Body of pancreas (tissue), 4 donors: ENCODE measurements at places on chromosomes 4 and X. TPM values are rescaled to one million over a fixed set of nuclear protein-coding genes. Genes with fewer than 3 reads are reported as not detected.

Gene GC
- 16.2 TPM for total RNA-seq

Gene CDKL2
- total RNA-seq, result 1.6 TPM

Gene ALAS2
- not detected for total RNA-seq

GRCh38 chrX:13754765-13755164, 20.2 kb downstream of the OFD1 start:
- H3K4me1 ChIP-seq, result no peaks in the 10 kb centered on the region
- no peak overlapping the region for H3K4me3 ChIP-seq
- no peaks in the 10 kb centered on the region for H3K36me3 ChIP-seq
- no peak for DNase-seq

DNA sequence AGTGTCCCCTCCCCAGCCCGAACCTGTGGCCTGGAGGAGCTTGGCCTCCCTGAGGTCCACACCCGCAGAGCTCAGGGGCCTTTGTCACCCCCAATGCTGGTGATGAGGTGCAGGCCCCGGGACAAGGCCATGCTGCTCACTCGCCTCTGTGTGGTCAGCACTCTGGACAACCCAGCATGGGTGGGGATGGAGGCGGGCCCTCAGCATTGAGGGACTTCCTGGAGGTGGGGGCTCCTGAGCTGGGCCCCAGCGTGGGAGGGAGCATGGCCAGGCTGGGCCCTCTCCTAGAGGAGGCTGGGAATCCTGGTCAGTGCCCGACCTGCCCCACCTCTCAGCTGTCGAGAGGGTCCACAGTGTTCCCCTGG, 30.6 kb downstream of the TACC3 start:
- no peak overlapping the region for H3K4me3 ChIP-seq
- no peaks in the 10 kb centered on the region for H3K36me3 ChIP-seq
- peaks cover 33% of the 10 kb centered on the region for H3K4me1 ChIP-seq
- H3K27ac ChIP-seq, result no peak overlapping the region

DNA sequence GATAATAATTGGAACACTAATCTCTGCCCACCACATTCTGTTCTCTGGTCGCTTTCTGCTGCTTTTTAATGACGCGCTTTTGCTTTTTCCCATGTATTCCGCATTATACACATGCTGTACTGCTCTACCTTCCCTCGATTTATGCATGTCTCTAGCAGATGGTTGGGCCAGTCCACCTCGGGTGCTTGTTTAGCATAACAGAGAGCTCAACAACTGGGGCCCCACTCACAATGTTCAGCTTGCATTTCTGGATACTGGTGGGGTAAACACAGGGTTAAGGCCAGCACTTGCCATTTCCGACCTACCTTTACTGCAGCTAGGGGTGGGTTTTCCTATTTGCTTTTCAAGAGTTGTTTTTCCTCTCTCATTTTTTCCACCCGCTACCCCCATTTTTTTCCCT, 255.8 kb downstream of the SOX3 start:
- no peak overlapping the region for H3K4me3 ChIP-seq
- no peak overlapping the region for H3K27ac ChIP-seq
- H3K27me3 ChIP-seq, result no peaks in the 10 kb centered on the region

DNA sequence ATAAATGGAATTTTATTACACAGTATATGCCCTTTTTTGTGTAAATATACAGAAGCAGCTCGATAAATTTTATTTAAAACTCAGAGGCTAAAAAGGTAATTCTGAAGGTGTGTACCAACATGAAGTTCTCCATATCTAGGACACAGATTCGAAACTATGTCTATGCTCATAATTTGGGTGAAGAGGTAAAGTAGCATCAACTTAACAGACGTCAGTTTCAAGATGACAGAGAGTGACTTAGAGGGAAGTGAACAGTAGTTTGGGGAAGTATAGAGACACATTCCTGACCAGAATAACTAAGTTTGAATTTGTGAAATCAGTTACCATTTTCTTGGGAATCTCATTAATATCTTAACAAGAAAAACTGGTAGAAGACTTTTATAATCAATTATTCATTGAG, 2493.3 kb downstream of the ARAP2 start:
- no peak overlapping the region for H3K4me3 ChIP-seq
- H3K4me1 ChIP-seq, result no peaks in the 10 kb centered on the region
- H3K27ac ChIP-seq, result no peak overlapping the region

DNA sequence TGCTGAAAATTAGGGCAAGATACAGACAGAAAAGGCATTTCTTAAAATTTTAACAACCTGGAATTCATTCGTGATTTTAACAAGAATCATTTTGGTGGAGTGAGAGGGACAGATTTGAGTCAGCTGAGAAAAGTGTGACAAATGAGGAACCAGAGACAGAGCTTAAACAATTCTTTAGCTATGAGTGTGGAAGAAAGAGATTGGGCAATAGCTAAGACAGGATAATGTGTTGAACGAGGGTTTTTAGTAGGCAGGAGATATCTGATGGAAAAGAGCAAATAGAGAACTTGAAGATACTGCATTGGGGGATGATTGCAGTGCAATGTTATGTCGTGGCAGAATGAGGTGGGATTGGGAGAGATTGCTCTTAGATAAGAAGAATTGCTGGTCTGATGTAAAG, 164.2 kb upstream of the SPRY1 start:
- no peak overlapping the region for H3K4me3 ChIP-seq
- no peaks in the 10 kb centered on the region for H3K27me3 ChIP-seq
- DNase-seq, result no peak
- H3K36me3 ChIP-seq, result no peaks in the 10 kb centered on the region
